ENCODE measurements at places on chromosomes 12 and 14.
A peak's percentile ranks its signal among the peaks of the same experiment; 100 is the strongest.

DNA sequence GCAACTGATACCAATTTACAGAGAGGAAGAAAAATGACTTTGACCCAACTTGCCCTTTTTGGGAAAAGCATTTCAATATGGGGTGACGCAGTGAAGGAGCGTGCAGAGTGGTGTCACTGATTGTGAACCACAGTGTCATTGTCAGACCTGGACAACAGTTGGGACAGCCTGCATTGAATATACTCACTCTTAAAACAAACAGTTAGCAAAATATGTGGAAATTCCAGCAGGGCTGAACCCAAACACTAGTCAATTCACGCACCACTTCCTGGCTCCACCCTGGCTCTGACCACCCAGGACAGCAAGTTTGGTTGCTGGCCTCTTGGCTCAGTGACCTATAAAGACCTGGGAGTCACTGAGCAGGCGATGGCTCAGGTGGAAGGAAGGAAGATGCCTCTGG lies 61.3 kb downstream of the NOS1 start:
- DNase-seq = no peak

- no peak for DNase-seq
Measured at GRCh38 chr12:90360300-90360699, 594.7 kb downstream of the CCER1 start.

GRCh38 chr12:109524466-109525278 lies 47.2 kb downstream of the UBE3B start:
- DNase-seq = no peak

GRCh38 chr12:6335451-6336078 lies 6.3 kb downstream of the TNFRSF1A start:
- DNase-seq = peak; percentile 84

GRCh38 chr14:77580964-77581505 lies 35.4 kb downstream of the SPTLC2 start:
- peak; percentile 55 for DNase-seq

DNA sequence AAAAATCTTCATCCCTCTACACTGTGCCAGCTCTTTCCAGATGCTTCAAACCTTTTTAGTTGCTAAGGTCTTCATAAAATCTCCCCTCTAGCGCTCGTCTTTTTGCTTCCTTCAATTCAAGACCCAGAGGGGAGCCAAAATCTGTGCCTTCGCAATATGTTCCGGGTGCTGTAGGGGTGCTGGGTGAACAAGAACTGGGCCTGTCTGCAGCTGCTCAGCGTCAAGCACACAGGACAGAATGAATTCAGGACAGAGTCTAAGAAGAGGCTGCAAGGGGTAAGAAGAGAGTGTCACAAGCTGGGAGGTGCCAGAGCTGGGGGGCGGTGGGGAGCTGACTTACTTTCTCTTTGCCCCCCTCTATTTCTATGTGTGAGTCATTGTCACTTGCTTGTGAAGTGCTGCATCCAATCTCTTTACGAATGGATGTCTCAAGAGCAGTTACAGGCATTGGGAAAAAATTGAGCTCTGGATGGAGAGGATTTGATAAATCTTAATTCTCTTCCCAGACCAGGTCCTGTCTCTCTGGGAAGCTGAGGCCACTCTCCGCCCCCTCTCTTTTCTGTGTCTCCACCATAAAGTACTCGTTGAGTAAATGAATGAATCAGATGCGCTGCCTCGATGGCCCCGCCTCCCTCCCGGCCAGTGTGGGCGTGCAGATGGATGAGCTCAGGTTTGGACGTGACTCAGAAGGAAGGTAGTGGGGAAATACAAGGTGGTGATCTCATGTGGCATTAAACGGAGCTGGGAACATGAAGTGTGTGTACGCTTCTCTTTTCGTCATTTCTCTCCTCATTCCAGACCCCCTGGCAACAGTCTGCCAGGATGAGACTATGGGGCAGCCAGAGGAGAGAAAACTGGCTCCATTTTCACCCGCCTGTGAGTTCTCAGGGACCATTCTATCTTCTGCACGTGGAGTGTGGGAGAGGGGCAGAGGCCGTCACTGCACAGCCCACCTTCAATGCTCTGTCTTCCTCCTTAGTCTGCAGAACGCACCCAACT lies 91.3 kb downstream of the TSPAN9 start:
- DNase-seq = peak; percentile 62

GRCh38 chr12:3182426-3182825 lies 105.2 kb downstream of the TSPAN9 start:
- DNase-seq = no peak

- DNase-seq = peak; percentile 16
Measured at GRCh38 chr14:37623426-37623951, 28.1 kb downstream of the TTC6 start.

DNA sequence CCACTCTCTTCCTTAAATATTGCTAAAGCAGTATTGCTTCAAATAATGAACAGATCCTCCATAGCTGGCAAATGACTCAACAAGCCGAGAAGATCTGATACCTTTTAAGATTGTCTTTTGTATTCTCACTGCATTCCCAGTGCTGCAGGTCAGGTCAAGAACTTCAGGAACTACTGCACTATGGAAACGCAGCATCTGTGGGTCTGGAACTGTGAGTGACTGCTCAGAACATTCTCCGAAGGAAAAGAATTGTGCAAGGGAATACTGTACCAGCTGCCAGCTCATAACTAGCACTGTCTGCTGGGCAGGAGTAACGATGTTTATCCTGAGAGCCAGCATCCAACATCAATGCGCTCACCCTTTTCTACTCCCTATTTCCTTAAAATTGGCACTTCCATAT lies 348.0 kb upstream of the SOX5 start:
- DNase-seq = no peak

DNA sequence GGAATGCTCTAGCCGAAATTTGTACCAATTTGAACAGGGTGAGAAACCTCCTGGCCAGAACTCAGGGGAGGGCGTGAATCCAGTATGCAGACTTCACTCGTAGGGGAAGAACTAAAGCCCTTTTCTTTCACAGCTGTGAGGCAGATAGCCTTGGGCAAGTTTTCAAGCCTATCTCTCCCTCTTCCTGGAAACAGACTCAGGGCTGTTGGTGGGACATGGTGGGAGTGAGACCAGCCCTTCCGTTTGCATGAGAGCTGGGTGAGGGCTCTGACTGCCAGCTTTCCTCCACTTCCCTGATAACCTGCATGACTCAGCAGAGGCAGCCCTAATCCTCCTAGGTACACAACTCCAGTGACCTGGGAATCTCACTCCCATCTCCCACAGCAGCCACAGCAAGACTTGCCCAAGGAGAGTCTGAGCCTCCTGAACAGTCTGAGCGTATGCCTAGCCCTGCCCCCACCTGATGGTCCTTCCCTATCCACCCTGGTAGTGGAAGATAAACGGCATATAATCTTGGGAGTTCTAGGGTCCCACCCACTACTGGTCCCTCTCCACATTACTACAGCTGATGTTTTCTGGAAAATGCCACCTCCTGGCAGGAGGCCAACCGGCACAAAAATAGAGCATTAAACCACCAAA lies 170.1 kb upstream of the AMIGO2 start:
- DNase-seq = peak; percentile 82
